Kidney glomerular epithelial cell (primary cell): ENCODE measurements at places on chromosomes 5 and 9.

DNA sequence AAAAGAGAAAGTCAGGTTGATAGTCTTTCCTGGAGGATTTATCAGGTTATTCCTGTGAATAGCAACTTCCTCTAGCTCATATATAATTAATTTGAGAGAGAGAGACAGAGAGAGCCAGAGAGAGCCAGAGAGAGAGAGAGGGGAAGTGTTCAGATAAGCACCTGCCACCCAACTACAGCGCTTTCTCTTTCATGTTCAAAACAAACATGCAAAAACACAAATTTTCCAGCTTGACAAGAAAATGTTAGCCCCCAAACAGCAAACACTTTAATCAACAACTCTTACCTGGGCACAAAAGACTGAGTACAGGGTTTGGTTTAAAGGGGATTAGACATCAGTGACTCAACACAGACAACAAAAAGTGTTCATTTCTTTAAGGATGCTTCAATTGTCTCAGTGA lies 61.7 kb upstream of the PLPP6 start:
- DNase-seq = no peak

- no peak for DNase-seq
Observed at GRCh38 chr5:67350618-67351201, 154.1 kb upstream of the CD180 start.

DNA sequence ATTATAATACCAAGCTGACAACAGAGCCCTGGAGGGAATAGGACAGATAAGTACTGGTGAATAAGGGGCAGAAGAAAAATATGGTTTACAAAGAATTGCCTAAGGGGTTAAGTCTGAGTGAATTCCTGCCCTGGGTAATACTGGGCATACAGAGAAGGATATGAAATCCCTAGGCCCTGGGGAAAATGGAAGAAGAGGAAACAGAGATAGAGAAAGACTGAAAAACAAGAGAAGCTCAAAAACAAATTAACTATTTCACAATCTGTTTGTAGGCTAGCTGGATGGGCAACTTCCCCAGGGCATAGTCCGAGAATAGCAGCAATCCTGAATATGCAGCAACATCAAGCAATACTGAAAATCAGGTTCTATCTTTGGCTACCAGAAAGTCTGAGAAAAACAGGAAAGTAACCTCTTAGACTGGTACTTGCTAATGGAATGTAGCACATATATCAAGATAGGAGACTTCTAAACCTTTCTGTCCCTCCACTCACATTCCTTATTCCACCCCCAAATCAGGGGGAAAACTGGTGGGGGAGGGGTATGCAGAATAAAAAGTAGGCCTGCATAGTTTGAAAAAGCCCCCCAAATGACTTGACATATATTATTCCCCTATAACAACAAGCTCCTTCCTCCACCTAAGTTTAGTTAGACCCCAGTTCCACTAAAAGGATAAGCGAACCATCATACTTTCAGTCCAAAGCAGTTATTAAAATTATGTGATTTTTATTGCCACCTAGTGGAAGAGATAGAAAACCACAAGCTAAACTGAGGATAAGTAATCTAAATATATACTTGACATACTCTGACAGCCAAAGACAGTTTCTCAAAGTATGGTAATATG lies 20.6 kb downstream of the SLC38A9 start:
- DNase-seq = peak; percentile 45

GRCh38 chr5:16600397-16600796 lies 16.4 kb downstream of the RETREG1 start:
- peak; percentile 26 for DNase-seq

DNA sequence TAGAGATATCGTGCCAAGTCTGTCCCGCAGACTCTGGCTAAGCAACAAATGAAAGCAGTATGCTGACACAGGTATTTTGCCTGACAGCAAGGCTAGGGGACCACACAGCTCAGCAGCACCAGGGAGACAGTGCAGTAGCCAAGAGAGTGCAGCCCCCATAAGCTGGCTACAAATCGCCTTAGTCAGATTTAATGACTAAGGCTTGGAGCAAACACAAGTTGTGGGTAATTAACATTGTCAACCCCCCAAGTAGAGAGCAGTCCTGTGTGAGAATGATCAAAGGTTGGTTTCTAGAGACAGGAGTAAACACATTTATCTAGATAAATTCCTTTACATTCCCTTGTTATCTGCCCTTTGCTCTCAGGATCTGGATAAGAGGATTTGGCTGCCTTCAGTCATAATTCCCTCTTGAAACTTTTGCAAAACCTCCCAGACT lies 1434.5 kb upstream of the CDH6 start:
- DNase-seq = no peak

- no peak for DNase-seq
Observed at GRCh38 chr5:1510631-1511030, 13.1 kb downstream of the LPCAT1 start.

DNA sequence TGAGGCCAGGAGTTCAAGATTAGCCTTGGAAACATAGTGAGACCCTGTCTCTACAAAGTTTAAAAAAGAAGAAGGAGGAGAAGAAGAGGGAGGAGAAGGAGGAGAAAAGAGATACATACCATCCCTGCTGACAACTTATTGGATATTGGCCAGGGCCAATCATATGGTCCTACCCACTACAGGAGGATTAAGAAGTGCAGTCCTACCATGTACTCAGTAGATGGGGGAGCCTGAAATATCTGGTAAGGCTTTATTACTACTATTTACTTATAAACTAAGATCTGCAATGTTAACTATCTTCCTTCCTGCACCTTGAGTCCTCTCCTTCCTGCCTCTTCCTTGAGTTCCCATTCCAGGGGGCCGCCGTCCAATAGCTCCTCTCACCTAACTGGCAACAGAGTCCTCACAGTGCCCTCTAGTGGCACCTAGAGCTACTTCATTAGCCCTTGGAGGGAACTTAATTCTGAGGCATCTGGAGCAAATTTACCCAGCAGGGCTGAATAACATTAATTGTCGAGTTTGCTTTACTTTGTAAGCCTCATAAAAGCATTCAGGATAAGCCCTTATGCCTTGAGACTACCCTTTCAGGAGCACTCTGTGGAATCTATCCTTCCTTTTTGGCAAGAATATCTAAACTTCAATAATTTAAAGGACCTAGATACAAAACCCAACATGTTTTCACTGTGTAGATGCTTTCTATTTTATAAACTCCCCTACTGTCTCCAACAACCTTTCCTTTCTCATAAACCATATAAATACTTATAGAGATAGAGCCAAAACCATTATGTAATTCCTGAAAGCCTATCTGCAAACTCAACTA lies 39.1 kb upstream of the RANBP6 start:
- peak; percentile 66 for DNase-seq

DNA sequence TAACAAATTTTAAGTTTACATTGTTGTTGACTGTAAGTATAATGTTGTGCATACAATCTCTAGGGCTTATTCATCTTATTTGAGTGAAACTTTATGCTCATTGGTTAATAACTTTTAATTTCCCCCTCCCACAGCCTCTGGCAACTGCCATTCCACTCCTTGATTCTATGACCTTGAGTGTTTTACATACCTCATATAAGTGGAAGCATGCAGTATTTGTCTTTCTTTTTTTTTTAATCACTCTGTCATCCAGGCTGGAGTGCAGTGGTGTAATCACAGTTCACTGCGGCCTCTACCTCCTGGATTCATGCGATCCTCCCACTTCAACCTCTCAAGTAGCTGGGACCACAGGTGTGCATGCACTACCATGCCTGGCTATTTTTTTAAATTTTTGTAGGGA lies 83.9 kb downstream of the KCTD16 start:
- no peak for DNase-seq

GRCh38 chr5:128424646-128425045 lies 113.4 kb downstream of the FBN2 start:
- no peak for DNase-seq

DNA sequence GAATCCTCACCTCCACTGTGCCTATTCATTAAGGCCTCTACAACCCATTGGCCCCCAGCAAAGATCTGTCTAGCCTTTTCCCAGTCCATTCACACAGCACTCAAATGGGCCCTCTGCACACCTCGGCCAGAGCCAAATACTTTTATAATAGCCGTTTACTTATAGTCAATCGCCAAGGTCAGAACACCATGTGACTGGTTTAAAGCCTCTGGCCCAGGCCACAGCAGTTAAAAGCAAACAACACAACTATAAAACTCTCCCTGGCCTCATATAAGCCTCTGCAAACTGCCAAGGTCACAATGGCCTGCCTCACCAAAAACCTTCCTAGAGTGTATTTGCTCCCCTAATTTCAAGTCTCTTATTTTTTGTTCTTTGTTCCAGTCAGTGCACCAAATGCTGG lies 562.6 kb downstream of the CAAP1 start:
- no peak for DNase-seq

GRCh38 chr9:16057541-16057940 lies 504.7 kb downstream of the CCDC171 start:
- no peak for DNase-seq

- DNase-seq = no peak
Observed at GRCh38 chr5:129041196-129041881, 53.2 kb upstream of the ISOC1 start.

GRCh38 chr5:180832638-180833068 lies 28.4 kb downstream of the ZFP62 start:
- no peak for DNase-seq

- peak; percentile 35 for DNase-seq
Observed at GRCh38 chr5:116572350-116573278, 2.0 kb downstream of the SEMA6A start.

DNA sequence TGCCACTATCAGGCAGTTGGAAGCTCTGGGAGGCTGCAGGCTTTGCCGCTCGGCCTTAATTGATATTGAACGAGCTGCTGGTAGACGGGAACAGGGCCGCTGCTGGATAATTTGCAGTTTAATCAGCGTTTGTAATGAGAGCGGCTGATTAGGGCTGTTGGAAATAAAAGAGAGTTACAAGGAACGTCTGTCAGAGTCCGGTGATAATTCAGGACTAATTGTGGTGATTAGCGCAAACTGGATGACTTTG lies 68.2 kb upstream of the TBCA start:
- no peak for DNase-seq

DNA sequence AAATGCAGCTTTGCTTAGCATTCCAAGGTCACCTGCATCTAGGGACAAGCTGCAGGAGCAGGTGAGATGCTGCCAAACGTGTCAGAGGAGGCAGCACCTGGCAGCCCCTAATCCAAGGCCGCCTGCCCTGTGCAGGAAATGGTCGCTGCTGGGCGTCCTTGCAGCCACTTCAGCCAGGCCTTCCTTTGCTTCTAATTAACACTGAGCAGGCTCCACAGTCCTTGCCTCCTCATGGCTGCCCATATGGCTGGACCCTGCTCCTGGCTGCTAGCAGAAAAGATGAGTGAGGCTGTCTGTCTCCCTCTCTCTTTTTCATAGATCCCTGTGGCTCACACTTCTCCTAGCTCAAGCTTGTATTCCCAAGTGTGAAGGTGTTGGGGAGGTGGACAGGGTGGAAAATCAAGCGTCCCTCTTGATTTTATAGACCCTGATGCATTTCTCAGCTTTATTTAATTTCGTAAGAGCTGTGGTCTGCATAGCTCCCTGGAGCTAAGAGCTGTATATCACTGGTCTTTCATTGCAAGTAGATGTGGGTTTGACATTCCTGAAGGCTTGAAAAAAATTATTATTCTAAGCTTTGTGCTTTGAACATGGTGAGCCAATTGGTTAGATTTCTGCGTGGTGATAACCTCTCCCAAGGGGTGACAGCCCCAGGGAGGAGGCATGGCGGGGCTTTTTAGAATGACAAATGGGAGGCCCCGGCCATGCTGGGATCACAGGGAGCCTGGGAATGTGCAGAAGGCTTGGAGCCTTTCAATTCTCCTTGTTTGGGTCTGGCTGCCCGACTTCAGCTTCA lies 193.8 kb downstream of the SLIT3 start:
- DNase-seq = peak; percentile 18

GRCh38 chr5:36815871-36816270 lies 60.7 kb upstream of the NIPBL start:
- DNase-seq = no peak

DNA sequence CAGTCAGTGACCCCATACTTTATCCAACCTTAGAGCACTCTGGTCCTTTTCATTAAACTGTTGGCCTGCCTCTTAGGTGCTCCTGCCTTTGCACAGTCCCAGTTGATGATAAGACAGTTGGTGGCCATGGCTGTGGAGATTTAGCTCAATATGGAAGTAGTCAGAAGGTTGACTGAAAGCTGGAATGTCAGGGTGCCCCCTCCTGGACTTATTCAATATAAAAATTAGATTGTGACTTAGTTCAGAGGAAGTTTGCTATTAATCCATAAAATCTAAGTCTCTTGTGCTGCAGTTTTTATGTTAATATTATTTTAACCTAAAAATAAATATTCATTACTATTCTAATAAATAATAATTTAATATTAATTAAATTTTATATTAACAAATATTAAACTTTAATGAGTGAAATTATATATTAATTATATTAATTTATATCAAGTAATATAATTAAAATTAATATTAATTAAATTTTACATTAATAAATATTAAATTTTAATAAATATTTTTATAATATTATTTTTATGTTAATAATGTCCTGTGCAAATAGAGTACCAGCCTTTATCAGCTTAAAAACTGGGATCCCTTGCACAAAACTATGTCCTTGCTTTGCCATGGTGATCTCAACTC lies 77.7 kb upstream of the ADAMTSL1 start:
- DNase-seq = no peak

DNA sequence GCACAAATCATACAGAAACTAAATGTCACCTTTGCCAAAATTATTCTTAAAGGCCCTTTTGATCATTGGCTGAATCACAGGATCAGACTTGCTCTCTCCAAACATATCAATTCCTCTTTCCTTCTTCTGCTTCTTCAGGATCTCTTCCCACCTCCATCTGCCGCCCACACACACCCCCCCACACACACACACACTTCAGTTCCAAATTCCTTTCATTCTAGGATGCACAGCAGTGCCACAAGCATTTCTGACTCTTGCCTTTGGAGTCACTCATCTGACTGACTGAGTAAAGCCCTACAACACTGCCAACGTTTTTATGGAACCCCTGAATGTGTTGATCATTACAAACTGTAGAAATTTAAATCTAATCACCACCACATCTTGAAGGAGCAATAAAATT lies 22.9 kb downstream of the DNAH5 start:
- peak; percentile 59 for DNase-seq

- DNase-seq = no peak
Observed at GRCh38 chr5:172548981-172549687, 91.9 kb upstream of the NEURL1B start.

DNA sequence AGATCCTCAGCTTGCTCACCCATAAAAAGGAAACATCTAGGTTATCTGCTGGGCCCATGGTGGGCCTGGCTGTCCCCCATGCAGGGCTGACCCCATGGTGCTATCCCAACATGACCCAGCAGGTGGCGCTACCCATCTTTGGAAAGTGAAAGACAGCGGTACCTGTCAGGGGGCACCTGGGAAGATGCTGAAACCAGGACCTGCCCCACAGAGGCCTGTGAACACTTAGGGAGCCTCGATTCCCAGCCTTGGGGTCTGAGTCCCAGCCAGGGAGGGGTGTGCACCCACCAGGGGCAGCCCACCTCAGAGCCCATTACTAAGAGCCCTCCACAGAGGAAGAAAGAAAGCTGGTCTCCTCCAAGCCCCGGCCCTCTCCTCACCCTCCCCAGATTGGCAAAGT lies 46.6 kb upstream of the IPPK start:
- no peak for DNase-seq

GRCh38 chr9:123033864-123034601 lies 566 bp downstream of the GPR21 start:
- no peak for DNase-seq
